ENCODE measurements at places on chromosomes 5 and 9. TPM values are rescaled to one million over a fixed set of nuclear protein-coding genes. Genes with fewer than 3 reads are reported as not detected.

DNA sequence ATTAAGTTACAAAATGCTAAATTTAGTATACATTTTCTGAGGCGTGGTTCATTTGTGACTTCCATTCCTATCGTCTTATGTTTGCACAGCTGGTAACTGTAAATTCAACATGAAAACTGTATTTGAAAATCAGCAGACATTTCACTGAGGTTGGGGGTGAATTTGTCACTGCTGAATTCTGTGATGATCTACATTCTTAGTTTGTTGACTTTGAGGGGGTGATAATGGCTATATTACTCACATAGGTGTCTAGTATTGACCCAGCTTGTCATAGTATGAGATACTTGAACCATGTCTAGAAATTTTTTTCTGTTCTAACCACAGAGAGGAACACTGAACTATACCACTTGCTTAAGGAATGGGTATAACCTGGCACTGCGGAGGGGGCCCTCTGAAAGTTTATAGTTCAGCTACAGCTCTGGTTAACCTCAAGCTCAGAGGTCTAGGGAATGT is 313.3 kb downstream of the PIK3R1 start:
- no peak overlapping the region for H3K4me3 ChIP-seq
- no peak overlapping the region for H3K27ac ChIP-seq
- DNase-seq: no peak

- DNase-seq: no peak
- H3K27me3 ChIP-seq: no peaks in the 10 kb centered on the region
- no peak overlapping the region for H3K4me3 ChIP-seq
- no peaks in the 10 kb centered on the region for H3K4me1 ChIP-seq
- H3K36me3 ChIP-seq: no peaks in the 10 kb centered on the region
These were observed 91.4 kb upstream of the PHYKPL start for GRCh38 chr5:178323961-178324360.

GRCh38 chr5:14435481-14435880 is 146.1 kb upstream of the OTULINL start:
- DNase-seq: no peak
- H3K36me3 ChIP-seq: no peaks in the 10 kb centered on the region
- H3K27me3 ChIP-seq: no peaks in the 10 kb centered on the region

- H3K36me3 ChIP-seq: no peaks in the 10 kb centered on the region
- H3K4me1 ChIP-seq: no peaks in the 10 kb centered on the region
- H3K4me3 ChIP-seq: no peak overlapping the region
- peak; percentile 29 for DNase-seq
- no peaks in the 10 kb centered on the region for H3K27me3 ChIP-seq
These were observed 113.3 kb upstream of the SHB start for GRCh38 chr9:38182321-38182720.

DNA sequence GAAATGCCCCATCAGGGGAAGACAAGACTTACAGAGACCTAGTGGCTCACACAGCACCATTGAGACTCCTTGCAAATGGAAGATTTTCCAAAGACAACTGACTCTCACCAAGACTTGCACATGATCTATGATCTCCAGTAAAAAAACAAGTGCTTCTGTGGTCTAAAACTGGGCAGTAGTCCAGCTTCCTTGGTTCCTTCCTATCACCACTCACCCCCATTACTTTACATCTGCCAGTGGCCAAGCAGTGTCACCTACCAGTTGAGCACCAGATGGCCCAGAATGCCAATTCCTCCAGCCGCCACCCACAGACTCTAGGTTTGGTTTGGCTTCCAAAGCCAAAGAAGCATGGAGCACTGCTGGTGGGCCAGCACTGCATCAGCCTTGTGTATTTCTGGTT is 47.7 kb downstream of the SH3TC2 start:
- H3K27ac ChIP-seq: no peak overlapping the region
- no peaks in the 10 kb centered on the region for H3K27me3 ChIP-seq
- no peak overlapping the region for H3K4me3 ChIP-seq
- no peaks in the 10 kb centered on the region for H3K36me3 ChIP-seq

- no peak overlapping the region for H3K4me3 ChIP-seq
- no peaks in the 10 kb centered on the region for H3K36me3 ChIP-seq
- H3K4me1 ChIP-seq: no peaks in the 10 kb centered on the region
These were observed 101.7 kb upstream of the TBC1D2 start for GRCh38 chr9:98356953-98357690.

GRCh38 chr5:181281077-181281983 is 20.4 kb upstream of the TRIM52 start:
- no peaks in the 10 kb centered on the region for H3K27me3 ChIP-seq
- DNase-seq: peak; percentile 94
- no peaks in the 10 kb centered on the region for H3K36me3 ChIP-seq
- peaks cover 6% of the 10 kb centered on the region for H3K4me1 ChIP-seq

- H3K4me3 ChIP-seq: no peak overlapping the region
- H3K4me1 ChIP-seq: no peaks in the 10 kb centered on the region
- H3K27ac ChIP-seq: no peak overlapping the region
- H3K36me3 ChIP-seq: no peaks in the 10 kb centered on the region
These were observed 232.2 kb upstream of the GRIN3A start for GRCh38 chr9:101970609-101971008.

DNA sequence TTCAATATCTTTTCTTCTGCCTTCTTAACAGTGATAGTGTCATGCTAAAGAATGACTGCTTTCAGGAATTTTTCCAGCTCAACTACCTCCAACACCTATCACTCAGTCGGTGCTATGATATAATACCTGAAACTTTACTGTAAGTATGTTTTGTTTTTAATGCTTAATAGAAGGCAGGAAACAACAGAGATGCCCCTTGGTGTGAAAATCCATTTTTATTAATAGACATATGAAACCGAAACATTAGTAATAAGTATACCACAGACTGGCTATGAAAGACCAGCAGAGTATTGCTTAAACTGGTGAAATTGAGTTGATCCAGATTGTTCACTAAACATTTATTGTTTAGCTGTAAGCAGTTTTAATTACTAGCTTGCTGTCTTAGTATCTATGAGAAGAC is 25.2 kb downstream of the SKP2 start:
- no peaks in the 10 kb centered on the region for H3K4me1 ChIP-seq
- no peaks in the 10 kb centered on the region for H3K27me3 ChIP-seq
- no peak overlapping the region for H3K4me3 ChIP-seq
- H3K36me3 ChIP-seq: no peaks in the 10 kb centered on the region
- H3K27ac ChIP-seq: no peak overlapping the region

- no peaks in the 10 kb centered on the region for H3K27me3 ChIP-seq
- H3K27ac ChIP-seq: no peak overlapping the region
- H3K4me1 ChIP-seq: no peaks in the 10 kb centered on the region
- H3K4me3 ChIP-seq: no peak overlapping the region
These were observed 290.9 kb upstream of the RGMB start for GRCh38 chr5:98482321-98483300.

- peaks cover 3% of the 10 kb centered on the region for H3K4me1 ChIP-seq
- H3K27ac ChIP-seq: no peak overlapping the region
These were observed 70.8 kb downstream of the RAB24 start for GRCh38 chr5:177232761-177233160.

DNA sequence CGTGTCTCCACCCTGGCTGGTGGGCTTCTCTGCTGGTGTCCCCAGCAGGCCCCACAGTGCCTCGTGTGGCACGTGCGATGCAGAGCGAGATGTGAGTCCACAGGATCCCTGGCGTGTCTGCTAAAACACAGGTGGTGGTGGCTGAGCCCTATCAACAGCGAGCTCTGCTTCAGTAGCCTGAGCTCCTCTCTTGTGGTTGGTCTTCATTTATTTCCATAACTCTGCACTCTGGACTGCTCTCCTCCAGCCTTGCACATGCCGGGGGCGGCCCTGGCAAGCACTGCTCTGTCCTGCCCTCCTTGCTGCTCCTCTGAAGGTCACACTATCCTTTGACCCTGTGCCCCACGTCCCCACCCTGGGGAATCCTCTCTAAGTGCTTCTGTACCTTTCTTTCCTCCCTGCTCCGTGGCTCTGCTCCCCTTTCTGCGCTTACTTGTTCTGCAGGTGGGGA is 59.2 kb downstream of the NSUN2 start:
- H3K4me3 ChIP-seq: no peak overlapping the region
- no peak for DNase-seq
- no peak overlapping the region for H3K27ac ChIP-seq
- H3K27me3 ChIP-seq: no peaks in the 10 kb centered on the region
- H3K4me1 ChIP-seq: no peaks in the 10 kb centered on the region

GRCh38 chr5:174387448-174387847 is 336.9 kb upstream of the MSX2 start:
- no peak overlapping the region for H3K27ac ChIP-seq
- peaks cover 15% of the 10 kb centered on the region for H3K4me1 ChIP-seq
- no peaks in the 10 kb centered on the region for H3K27me3 ChIP-seq
- no peak for DNase-seq

- no peaks in the 10 kb centered on the region for H3K27me3 ChIP-seq
- H3K36me3 ChIP-seq: peaks cover 6% of the 10 kb centered on the region
- peak; percentile 74 for DNase-seq
- peak overlapping the region; percentile 66 for H3K27ac ChIP-seq
These were observed 36.0 kb downstream of the HMGXB3 start for GRCh38 chr5:150036513-150036912.

GRCh38 chr9:126695701-126696400 is 82.1 kb downstream of the LMX1B start:
- no peaks in the 10 kb centered on the region for H3K4me1 ChIP-seq
- no peak overlapping the region for H3K27ac ChIP-seq
- H3K27me3 ChIP-seq: no peaks in the 10 kb centered on the region
- no peak overlapping the region for H3K4me3 ChIP-seq

DNA sequence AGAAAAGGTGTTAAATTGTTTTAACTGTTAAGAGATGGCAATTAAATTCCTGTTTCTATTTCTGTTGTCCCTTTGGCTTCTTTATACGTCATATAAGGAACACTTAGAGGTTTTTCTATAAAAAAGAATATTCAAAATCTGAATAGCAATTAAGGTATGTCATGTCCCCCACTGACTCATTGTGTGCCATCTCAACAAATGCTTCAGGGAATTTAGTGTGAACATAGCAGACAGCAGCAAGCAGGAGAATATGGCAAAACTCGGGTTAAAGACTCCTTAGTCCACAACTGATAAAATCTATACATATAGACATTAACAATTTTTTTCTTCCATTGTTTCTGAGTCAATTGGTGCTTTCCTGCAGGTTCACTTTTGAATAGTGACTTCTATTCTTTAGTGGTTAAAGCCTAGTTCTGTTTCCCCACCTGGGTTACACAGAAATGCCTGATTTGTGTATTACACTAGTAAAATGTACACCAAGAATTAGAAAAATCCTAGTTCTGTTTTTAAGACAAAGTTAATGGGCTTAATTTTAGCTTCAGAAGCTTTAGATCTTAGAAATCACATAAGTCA is 17.9 kb upstream of the RPS23 start:
- H3K4me1 ChIP-seq: no peaks in the 10 kb centered on the region
- no peak overlapping the region for H3K4me3 ChIP-seq
- no peaks in the 10 kb centered on the region for H3K36me3 ChIP-seq
- DNase-seq: no peak
- H3K27me3 ChIP-seq: no peaks in the 10 kb centered on the region

DNA sequence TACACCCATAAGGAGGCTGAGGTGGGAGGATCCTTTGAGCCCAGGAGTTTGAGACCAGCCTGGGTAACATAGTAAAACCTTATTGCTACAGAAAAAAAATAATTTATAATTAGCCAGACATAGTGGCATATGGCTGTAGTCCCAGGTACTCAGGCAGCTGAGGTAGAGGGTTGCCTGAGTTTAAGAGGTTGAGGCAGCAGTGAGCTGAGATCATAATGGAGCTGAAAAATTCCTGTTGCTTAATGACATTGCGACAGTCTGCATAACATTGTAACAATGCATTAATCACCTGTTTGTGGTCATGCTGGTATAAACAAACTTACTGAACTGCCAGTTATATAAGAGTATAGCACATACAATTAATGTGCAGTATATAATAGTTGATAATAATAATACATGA is 214.2 kb downstream of the TRIM32 start:
- no peaks in the 10 kb centered on the region for H3K27me3 ChIP-seq
- DNase-seq: no peak
- H3K4me1 ChIP-seq: no peaks in the 10 kb centered on the region
- no peak overlapping the region for H3K27ac ChIP-seq
- no peak overlapping the region for H3K4me3 ChIP-seq

- no peaks in the 10 kb centered on the region for H3K27me3 ChIP-seq
- no peak overlapping the region for H3K4me3 ChIP-seq
- no peak for DNase-seq
- H3K4me1 ChIP-seq: peaks cover 4% of the 10 kb centered on the region
- no peaks in the 10 kb centered on the region for H3K36me3 ChIP-seq
- H3K27ac ChIP-seq: no peak overlapping the region
These were observed 335.3 kb upstream of the ADAMTS16 start for GRCh38 chr5:4804691-4805360.

DNA sequence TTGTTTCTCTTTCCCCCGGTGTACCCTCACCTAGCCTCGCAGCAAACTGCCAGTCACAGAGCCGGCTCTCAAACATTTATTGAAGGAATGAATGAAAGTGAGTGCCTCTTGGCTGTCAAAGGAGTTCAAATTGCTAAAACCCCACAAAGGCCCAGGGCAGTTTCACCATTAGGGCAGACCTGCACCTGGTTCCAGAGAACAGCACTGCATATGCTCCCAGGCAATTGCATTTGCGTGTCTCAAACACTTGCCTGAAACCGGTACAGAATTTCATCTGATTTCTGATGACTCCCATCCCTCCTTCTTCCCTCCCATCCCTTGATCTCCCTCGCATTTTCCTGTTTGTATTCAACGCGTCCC is 165.6 kb upstream of the ZNF462 start:
- DNase-seq: no peak
- H3K36me3 ChIP-seq: no peaks in the 10 kb centered on the region
- no peak overlapping the region for H3K27ac ChIP-seq
- H3K27me3 ChIP-seq: no peaks in the 10 kb centered on the region
- H3K4me3 ChIP-seq: no peak overlapping the region
- H3K4me1 ChIP-seq: peaks cover 9% of the 10 kb centered on the region

- H3K27me3 ChIP-seq: no peaks in the 10 kb centered on the region
- no peaks in the 10 kb centered on the region for H3K4me1 ChIP-seq
- no peak for DNase-seq
These were observed 36.0 kb downstream of the UBE2D2 start for GRCh38 chr5:139597134-139597533.

The EEIG1 gene
- 47.9 TPM for total RNA-seq

The ARSI gene
- 27.9 TPM for total RNA-seq

The SLC46A2 gene
- total RNA-seq: not detected

The SOHLH1 gene
- total RNA-seq: not detected

The IFNA21 gene
- total RNA-seq: not detected

The TOR2A gene
- total RNA-seq: 17.1 TPM

The RALGPS1 gene
- 22.4 TPM for total RNA-seq

All from hepatocyte (in vitro differentiated cells).